Motor neuron (in vitro differentiated cells): ENCODE measurements at places on chromosomes 16 and 17. TPM values are rescaled to one million over a fixed set of nuclear protein-coding genes. Genes with fewer than 3 reads are reported as not detected.
A peak's percentile ranks its signal among the peaks of the same experiment; 100 is the strongest.

Gene RNF222
- total RNA-seq, result 0.17 and 0.23 TPM in 2 replicates

- peak; percentile 44 for ATAC-seq
These were observed 6.3 kb downstream of the UBE2O start for GRCh38 chr17:76446449-76447231.

Gene KRTAP2-1
- total RNA-seq, result not detected in 2 replicates

Gene SLC47A1
- total RNA-seq, result 6.6 and 11.0 TPM in 2 replicates

DNA sequence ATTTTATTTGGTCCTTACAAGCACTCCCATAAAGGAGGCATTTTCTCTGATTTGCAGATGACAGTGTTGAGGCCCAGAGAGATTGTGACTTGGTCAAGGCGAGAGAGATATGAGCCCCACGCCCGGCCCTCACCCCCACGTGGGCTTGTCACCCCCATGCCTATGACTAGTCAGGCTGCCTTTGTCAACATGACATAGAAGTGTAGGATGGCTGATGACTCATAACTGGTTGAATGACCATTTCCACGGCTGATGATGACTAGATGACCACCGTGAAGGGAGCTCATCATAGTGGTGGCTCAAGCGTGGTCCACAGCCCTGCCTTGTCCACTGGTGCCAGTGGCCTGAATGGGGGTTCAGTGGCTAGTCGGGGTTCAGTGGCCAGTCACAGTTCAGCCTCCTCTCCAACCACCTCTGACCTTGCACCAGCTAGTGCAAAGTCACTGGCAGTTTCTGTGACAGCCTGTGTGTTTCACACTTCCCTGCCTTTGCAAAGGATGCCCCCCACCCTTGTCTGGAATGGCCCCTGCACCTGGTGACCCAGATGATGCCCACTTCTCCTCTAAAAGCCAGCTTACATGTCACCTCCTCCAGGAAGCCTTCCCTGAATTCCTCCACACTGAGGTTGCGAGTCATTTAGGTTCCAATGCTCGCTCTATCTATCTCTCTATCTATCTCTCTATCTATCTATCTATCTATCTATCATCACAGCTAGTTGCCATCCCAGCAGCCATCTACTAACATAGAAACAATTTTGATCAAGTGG lies 3.8 kb upstream of the WSCD1 start:
- ATAC-seq, result no peak

GRCh38 chr17:19771971-19772630 lies 24.0 kb upstream of the ALDH3A1 start:
- ATAC-seq, result no peak

Gene FOXC2
- total RNA-seq, result 0.11 and 0.20 TPM in 2 replicates

DNA sequence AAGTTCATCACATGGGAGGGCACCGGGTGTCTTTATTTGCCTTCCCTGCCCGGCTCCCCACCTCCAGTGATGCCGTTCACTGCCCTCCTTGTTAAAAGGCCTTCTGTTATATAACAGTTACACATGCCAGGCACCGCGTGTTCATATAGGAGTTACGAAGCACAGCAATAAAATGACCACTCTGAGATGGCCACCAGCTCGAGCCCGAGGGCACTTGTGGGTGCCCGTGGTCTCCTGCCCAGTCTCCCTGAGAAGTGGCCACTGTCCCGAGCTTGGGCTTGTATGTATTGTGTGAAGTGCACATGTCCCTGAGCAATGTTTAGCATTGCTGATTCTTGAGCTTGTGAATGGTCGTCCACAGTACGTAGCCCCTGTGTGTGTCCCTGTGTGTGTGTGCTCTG lies 355.6 kb downstream of the SEC14L1 start:
- ATAC-seq, result no peak

DNA sequence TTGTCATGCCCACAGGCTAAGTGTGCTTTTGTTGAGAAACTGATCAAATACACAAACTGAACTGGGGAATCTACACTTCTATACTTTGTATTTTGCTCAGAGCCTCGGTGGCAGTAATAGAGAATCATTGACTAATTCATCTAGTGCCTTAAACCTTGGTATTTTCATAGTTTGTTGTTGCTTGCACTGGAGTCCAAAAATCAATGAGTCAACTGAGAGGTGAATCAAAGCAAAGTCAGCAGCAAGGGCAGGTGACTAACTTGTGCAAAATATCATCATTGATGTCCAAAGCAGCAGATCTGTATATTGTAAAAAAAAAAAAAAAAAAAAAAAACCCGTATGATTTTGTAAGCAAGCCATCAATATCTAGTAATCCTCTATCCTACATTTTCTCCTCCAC lies 296.4 kb downstream of the MAP2K6 start:
- ATAC-seq, result no peak

DNA sequence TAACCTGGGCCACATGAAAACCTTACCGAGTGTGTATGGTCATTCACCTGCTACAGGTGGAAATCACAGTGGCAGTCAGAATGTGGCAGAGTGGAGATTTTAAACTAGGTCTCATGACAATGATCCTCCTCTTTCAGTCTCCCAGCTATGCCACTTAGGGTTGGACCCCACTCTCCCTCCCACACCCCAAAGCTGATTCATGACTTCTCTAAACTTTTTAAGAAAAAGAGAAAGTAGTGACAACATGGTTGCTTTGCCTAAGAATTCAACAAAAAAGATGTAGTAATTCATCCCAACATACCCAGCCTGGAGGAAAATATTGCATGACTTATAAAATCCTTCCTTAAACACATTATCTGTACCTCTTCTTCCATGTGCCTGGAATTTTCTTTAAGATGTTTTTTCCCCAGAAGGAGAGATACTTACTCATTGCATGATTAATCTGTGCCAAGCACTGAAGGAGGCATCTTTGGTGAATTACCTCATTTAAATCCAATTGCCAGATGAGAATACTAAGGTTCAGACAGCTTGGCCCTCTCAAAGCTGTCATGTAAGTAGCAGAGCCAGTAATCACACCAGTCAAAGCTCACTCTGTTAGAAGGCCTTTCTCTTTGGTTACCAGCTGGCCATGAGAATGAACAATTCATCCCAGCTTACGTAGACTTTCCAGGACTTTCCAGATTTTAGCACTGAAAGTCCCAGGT lies 119.9 kb downstream of the COPRS start:
- no peak for ATAC-seq

Gene RAB26
- 5.0 and 5.4 TPM in 2 replicates for total RNA-seq

- ATAC-seq, result no peak
These were observed 30.9 kb upstream of the HLF start for GRCh38 chr17:55233840-55234239.

Gene TSNAXIP1
- total RNA-seq, result 2.8 and 3.1 TPM in 2 replicates

DNA sequence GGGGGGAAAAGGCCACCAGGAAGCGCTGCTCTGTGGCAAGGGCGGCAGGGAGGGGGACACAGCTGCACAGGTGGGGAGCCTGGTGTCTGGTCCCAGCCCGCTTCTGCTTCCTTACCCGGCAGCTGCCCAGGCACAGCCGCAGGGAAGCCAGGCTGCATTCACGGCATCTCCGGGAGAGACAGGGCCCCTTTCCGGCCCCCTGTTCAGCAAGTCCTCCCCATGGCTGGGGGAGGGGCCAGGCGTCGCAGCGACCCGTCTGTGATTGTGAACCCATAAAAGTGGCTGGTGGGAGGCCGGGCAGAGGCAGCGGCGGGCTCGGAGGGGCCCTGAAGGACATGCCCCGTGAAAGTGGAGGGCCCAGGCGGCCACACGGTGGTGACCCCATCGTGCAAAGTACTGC lies 28.7 kb downstream of the SOX8 start:
- ATAC-seq, result no peak

DNA sequence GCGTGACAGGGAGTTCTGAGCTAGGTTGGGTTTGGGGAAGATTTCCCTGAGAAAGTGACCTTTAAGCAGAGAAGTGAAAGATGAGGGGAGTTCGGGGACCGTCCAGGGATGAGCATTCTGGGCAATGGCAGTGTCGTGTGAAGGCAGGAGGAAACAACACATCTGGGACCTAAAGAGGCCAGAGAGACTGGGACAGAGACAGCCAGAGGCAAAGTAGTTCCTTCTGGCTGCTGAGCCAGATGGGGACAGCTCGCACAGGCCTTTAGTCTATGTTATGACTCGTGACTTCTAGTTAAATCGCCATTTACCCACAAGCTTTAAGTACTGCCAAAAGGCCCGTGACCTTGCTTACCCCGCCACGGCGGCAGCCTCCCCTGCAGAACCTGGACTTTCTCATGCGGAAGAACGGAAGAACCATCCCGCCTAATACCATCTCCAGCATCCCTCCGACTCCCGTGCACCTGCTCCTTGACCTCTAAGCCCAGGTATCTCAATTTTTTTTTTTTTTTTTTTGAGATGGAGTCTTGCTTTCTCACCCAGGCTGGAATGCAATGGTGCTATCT lies 8.5 kb upstream of the MED11 start:
- no peak for ATAC-seq

- ATAC-seq, result no peak
These were observed 1.6 kb downstream of the CISD3 start for GRCh38 chr17:38731526-38732294.

GRCh38 chr16:53636978-53637377 lies 66.7 kb downstream of the RPGRIP1L start:
- no peak for ATAC-seq

DNA sequence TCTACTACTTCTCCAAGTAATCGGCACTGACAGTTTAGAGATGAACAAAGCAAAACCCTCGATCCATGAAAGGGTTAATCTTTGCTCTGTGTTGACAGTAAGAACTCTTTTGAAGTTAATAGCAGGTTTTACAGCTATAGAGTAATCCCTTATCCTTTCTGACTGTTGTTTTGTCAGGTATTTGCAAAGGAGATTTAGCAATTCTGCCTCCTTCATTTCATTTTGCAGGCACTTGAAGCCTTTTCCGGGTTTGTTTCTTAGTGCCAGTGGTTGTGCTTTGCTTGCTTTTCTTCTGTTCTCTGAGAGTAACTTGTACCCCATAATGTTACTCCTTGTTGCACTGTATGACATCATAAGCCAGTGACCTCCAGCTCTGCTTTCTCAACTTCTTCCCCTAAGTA lies 64.5 kb downstream of the TANGO6 start:
- ATAC-seq, result no peak

Gene CLN3
- 7.8 and 8.5 TPM in 2 replicates for total RNA-seq

DNA sequence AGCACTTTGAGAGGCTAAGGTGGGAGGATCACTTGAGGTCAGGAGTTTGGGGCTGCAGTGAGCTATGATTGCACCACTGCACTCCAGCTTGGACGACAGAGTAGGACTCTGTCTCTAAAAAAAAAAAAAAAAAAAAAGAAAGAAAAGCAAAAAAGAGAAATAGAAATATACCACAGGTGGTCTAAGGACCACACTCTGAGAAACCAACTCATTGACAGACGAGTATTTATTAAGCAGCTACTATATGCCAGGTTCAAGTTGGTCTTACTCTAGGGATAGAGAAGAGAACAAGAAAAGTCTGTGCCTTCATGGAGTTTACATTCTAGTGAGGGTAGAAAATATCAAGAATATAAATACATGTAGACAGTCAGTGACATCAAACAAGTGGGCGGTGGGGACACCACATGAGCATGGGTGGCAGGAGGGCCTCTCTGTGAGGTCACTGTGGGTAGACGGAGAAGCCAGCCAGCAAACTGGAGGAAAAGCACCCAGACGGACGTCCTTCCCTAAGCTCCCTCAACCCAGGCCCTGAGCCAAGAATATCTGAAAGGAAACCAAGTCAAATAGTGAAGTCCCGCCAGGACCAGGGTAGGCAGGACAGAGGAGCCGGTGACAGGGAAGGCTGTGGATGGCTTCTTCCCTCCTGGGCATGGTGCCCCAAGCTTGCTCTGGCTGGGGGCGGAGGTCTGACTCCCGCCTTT lies 4.7 kb downstream of the CDIPT start:
- ATAC-seq, result no peak

GRCh38 chr16:51121850-51122249 lies 29.2 kb downstream of the SALL1 start:
- ATAC-seq, result no peak

DNA sequence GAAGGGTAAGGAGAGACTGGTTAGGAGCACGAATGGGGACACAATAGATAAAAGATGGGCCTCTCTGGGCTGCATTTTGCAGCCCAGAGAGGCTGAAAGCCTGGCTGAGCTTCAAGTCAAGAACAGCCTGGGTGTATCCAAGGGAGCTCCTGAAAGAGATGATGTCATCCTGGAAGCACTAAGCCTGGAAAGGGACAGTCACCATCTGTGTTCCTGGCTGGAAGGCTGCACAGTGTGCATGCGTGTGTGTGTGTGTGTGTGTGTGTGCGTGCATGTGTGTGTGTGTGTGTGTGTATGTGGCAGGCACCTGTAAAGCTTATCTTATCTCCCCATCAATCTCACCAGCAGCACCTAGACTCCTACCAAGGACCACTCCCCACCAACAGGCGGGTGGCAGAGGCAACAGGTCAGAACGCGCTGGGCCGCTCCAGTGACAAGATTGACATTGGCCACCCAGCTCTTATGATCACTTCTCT lies 44.1 kb downstream of the COG7 start:
- ATAC-seq, result peak; percentile 95

- no peak for ATAC-seq
These were observed 10.4 kb upstream of the CUEDC1 start for GRCh38 chr17:57965521-57966160.

DNA sequence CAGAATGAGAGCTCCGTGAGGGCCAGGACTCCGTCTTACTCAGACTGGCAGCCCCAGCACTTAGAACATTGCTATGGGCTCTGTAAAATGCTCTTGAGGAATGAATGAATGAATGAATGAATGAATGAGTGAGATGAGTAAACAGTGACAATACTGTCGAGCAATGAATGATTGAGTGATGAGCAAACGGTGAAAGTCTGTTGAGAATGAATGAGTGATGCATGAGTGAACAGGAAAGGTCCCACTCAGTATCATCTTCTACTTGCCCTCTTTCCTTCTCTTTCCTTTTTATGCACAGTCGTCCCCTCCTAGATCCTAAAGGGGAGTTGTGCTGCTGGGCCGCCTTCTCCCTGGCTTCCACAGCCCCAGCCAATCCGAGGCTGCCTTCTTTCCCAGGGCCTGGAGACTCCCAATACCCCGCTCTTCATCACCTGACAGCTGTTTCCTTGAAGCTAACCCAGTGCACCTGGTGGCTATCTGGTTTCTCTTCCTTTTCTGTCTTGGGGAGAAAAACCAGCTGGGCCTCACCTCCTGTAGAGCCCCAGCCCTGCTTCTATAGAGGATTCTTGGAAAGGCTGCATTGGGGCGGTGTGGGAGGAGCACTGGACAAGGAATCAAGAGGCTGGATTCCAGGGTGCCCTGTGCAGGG lies 32.7 kb upstream of the CACNG1 start:
- no peak for ATAC-seq
